ENCODE measurements at places on chromosomes 12 and 14.
A peak's percentile ranks its signal among the peaks of the same experiment; 100 is the strongest.

DNA sequence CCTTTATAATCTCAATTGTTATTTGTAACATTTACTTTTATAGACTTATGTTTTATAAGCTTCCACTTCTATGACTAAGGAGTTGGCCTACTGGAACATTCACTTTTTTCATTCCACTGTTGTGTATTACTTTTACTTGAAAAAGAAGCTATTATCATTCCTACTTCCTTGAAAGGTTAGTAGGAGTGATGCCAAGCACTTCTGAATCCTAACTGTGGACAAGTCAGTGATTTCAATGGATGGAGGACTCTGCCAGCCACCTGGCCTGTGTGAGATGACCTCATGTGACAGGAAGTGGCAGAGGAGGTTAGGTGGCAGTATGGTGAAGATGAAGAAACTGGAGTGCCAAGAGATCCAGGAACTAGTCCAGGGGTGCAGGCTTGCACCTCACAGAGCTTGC, 46.0 kb downstream of the TECPR2 start:
- no peak for DNase-seq

- DNase-seq: no peak
These were observed 75.9 kb upstream of the AMIGO2 start for GRCh38 chr12:47155457-47156166.

- no peak for DNase-seq
These were observed 18.6 kb downstream of the TPCN1 start for GRCh38 chr12:113239811-113240331.

DNA sequence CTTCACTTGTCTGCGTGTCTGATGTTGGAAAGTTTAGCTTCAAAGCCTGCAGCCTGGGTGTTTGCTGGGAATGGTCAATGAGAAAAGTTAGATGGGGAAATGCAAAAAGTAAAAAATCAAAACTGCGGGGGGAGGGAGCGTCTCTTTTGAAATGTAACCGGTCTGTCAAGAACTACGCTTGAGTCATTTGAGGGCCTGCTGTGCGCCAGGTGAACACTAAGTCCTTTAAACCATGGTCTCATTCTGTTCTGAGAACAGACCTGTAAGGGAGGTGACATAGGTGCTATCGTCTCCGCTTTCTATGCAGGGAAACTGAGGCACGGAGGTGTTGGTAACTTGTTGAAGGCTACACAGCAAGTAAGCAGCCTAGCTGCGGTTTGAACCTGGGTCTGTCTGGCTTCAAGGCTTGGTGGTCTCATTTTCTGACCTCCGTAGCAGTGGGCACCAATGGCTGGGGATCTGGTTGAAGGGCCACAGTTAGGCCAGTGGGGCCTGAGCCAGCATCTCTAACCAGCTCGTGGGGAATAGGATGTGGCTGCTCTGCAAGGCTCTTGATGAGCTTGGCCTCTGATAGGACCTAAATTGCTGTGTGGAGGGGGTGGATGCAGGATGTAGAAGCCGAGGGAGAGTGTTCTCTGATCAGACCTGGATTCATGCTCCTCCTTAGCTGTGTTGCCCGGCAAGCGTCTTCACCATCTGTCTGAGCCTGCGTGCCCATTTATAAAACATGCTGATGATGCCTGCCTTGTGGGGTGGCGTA, 41.5 kb downstream of the KCTD10 start:
- no peak for DNase-seq

DNA sequence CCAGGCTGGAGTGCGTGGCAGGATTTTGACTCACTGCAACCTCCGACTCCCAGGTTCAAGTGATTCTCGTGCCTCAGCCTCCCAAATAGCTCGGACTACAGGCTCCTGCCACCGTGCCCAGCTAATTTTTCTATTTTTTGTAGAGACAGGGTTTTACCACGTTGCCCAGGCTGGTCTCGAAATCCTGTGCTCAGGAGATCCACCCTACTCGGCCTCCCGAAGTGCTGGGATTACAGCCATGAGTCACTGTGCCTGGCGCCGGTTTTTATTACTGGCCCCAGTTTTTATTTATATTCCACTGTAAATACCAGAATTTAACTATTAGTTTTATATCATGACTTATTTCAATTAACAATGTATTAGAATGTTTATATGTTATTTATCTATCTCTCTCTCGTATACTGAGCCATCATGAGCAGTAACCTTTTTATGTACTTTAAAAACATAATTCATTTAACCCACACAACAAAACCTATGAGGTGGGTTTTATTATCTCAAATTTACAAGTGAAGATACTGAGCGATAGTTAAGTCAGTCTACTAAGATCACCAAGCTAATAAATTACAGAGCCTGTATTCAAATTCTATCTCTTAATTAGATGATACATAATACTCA, 47.8 kb downstream of the HECTD1 start:
- no peak for DNase-seq

DNA sequence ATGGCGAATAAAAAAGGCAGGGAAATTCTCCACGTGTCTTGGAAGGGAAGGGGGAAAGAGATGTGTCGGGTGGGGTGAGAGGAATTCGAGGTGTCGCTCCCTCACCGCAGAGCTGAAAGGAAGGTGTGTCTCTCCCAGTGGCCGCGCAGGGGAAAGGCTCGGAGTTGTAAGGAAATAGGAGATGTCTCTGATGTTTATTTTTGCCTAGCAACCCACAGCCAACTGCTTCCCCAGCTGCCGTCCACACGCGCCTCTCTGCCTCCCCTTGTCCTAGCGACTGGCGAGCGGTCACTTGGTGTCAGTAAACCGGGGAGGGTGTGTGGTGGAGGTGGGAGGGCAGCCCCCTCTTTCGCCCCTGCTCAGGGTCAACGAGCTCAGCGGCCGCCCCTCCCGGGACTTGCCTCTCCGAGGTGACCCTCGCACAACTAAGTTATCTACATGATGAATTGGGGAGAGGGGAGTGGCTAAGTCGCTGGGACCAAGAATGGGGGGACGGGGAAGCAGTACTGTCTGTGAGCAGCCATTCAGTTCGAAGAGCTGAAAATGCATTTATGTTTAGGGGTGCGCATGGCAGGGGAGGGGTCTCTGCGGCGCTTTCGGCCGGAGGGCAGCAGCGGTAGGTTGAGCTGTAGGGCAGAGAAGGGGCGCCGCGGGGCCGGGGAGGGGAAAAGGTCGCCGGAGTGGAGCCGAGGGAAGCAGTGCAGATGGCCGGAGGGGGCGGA, 585 bp upstream of the DYRK2 start:
- DNase-seq: peak; percentile 61

DNA sequence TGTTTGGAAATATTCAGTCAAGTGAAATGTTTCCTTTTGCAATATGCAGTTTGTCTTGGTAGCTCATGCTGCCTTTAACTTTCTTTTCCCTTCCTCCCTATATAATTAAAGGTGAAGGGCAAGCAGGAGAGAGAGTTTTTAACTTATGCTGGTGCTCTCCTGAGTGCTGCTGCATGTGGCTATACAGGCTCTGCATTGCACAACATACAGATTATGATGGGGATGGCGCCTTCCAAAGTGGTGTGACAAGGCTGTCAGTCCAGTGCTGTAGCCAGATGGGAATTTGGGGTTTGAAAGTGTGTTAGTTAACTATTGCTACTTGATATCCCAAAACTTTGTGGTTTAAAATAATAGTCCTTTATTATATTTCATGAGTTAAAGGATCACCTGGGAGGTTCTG, 199.0 kb downstream of the ATP23 start:
- DNase-seq: no peak

- DNase-seq: no peak
These were observed 392.7 kb downstream of the GALC start for GRCh38 chr14:87600240-87600639.

GRCh38 chr12:55019784-55020183, at the start of gene NEUROD4:
Gene NEUROD4 (plus strand): TSS chr12:55019974. CDS start chr12:55026440, 6,466 bp downstream.
- no peak for DNase-seq

GRCh38 chr14:34361504-34362011, 100.5 kb downstream of the SPTSSA start:
- no peak for DNase-seq

DNA sequence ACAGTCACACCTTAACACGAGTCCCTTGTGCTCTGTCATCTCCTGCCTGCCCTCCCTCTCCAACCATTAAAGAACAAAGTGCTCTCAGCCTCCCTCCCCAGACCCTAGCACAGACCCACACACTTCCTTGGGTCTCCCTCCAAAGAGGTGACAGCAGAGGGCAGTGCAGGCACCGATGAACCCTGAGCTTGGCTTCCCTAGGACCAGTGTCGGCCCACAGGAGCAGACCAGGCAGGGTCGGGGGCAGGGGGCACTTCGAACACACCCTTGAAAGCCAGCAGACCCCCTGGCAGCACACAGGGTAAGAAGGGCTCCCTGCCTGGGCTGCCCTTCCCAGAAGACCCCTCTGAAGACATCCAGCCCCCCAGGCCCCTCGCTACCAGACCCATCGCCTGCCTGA, 7.0 kb downstream of the CDK2AP1 start:
- DNase-seq: no peak

GRCh38 chr12:18782827-18783226, 44.9 kb downstream of the CAPZA3 start:
- DNase-seq: no peak

DNA sequence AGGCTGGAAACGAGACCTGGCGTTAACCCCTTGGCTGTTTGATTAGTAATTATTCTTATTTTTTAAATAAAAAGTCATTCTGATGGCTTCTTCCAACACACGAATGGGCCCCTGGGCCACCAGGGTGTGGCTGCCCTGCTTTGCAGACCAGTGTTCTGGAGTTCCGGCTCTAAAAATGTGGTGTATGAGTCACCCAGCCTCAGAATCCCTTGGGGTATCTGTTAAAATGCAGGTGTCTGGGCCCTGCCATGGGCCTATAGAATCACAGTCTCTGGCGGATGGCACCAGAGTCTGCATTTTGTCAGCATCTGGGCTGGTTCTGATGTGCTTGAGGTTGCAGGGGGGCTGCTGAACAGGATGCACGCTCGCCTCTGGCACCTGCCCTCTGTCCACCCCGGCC, 2.5 kb upstream of the PSMC1 start:
- DNase-seq: peak; percentile 66

GRCh38 chr14:67539116-67539515, 6.0 kb downstream of the PLEKHH1 start:
- DNase-seq: no peak

GRCh38 chr14:72495668-72496067, 398.2 kb downstream of the DPF3 start:
- DNase-seq: no peak

- no peak for DNase-seq
These were observed 579 bp upstream of the CLMN start for GRCh38 chr14:95320078-95320895.

DNA sequence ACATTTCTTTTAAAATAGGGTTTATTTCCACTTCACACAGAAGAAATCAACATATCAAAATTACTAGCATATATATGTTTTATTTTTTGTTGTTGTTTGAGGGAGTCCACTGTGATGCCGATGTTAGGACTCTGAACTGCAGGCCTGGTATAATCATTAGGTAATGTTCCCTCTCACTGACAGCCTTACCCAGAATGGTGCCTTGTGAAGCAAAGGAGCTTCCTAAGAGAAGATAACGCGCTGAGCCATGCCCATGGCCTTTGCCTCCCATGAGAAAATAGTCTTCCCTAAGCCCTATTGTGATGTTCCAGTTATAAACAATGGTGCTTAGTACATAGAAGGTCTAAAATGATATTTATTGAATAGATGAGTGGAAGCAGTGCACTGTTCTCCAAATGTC, 12.0 kb downstream of the GNG2 start:
- no peak for DNase-seq

- DNase-seq: peak; percentile 48
These were observed 460.2 kb downstream of the RAD51B start for GRCh38 chr14:68279777-68280233.

GRCh38 chr14:53710615-53711014, 246.0 kb downstream of the BMP4 start:
- no peak for DNase-seq

DNA sequence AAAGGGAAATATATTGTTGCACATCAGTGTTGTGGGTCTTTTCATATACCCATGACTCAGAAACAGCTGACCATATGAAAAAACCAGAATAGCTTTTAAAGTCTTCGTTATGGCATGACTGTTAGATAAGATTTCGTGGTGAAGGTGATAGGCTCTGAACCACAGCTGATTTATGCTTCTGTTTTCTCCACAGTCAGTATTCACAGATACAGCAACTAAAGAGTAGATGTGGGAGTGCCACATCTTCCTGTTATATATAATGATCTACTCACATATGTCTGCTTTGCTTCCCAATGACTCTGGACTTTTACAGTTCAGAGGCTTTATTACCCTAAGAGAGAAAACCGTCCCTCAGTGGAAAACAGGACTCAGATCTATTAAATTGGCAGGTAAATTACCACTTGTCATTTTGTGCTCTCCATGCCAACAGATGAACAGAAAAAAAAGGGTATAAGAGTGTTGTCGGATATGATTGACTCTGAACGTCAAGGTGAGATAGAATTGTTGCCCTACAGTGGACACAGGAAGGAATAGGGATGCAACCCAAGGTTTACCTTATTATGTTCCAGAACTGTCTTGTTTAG, 1037.1 kb downstream of the GALC start:
- DNase-seq: no peak

- no peak for DNase-seq
These were observed 586.5 kb upstream of the TMEM132C start for GRCh38 chr12:127680516-127680915.

DNA sequence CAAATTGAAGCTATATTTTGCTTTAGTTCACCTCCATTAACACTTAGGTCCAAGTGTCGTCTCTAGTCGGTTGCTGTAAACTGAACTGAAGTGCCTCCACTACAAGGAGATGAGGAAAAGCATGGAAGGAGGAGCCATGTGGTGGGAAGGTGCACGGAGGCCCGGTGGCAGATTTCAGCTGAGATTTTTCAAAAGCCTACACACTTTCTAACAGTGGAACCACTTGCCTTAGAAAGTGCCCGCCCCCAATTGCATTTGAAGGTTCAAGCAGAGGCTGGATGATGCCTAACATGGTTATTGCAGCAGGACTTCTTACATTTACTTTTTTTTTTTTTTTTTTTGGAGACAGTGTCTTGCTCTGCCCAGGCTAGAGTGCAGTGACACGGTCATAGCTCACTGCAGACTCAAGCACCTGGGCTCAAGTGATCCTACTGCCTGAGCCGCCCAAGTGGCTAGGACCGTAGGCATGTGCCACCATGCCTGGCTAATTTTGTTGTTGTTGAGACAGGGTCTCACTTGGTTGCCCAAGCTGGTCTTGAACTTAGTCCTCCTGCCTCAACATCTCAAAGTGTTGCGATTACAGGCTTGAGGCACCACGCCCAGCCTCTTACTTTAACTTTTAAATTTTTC, 27.6 kb downstream of the EML1 start:
- no peak for DNase-seq

DNA sequence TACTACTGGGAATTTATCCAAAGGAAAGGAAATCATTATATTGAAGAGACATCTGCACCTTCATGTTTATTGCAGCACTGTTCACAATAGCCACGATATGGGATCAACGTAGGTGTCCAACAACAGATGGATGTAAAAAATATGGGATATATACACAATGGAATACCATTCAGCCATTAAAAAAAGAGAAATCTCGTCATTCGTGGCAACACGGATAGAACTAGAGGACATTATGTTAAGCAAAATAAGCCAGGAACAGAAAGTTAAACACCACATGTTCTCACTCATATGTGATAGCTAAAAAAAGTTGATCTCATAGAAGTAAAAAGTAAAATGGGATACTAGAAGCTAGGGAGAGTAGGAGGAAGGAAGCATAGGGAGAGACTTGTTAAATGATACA, 82.9 kb upstream of the CLMN start:
- DNase-seq: no peak

GRCh38 chr14:94001016-94001415, 3.9 kb downstream of the CCDC197 start:
- no peak for DNase-seq
